ENCODE measurements at places on chromosomes 1 and 21. TPM values are rescaled to one million over a fixed set of nuclear protein-coding genes. Genes with fewer than 3 reads are reported as not detected.

- peaks cover 16% of the 10 kb centered on the region for H3K4me1 ChIP-seq
- DNase-seq: no peak
- H3K27ac ChIP-seq: no peak overlapping the region
- H3K27me3 ChIP-seq: peaks cover 40% of the 10 kb centered on the region
- no peak overlapping the region for H3K4me3 ChIP-seq
Measured at GRCh38 chr1:178543290-178543607, 30.3 kb downstream of the TEX35 start.

DNA sequence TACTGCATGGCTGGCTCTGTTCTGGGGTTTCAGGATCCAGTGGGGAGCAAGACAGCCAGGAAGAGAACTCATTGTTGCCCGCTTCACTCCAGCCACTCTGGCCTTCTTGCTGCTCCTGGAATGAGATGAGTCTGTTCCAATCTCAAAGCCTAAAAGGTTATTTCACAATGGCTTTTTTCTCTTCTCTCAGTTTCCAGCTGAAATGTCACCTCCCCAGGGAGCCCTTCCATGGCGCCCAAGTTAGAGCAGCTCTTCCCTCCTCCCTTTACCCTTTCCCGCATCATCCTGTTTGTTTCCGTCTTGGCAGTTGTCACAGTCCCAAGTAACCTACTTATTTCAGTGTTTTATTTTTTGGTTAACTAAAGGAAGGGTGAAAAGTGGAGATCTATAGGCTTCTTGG is 15.8 kb downstream of the PLA2G2A start:
- peaks cover 39% of the 10 kb centered on the region for H3K27me3 ChIP-seq
- H3K27ac ChIP-seq: no peak overlapping the region
- DNase-seq: no peak
- no peaks in the 10 kb centered on the region for H3K36me3 ChIP-seq
- H3K4me3 ChIP-seq: no peak overlapping the region

Gene TPTE
- total RNA-seq: 0.95 TPM

DNA sequence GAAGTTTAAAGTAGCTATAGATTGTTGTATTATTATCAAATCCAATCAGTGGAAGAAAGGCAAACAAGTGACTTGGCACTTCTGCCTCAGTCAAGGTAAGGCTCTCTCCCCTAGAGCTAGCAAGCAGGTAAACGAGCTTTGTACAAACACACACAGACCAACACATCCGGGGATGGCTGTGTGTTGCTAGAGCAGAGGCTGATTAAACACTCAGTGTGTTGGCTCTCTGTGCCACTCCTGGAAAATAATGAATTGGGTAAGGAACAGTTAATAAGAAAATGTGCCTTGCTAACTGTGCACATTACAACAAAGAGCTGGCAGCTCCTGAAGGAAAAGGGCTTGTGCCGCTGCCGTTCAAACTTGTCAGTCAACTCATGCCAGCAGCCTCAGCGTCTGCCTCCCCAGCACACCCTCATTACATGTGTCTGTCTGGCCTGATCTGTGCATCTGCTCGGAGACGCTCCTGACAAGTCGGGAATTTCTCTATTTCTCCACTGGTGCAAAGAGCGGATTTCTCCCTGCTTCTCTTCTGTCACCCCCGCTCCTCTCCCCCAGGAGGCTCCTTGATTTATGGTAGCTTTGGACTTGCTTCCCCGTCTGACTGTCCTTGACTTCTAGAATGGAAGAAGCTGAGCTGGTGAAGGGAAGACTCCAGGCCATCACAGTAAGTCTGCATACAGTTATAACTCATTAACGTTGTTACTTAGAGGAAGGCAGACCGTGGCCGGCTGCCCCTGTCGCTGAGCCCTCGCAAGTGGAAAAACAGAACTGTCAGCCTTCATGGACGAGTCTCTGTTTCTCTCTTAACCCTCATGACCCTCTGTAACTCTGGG is at the start of gene PALMD:
PALMD (plus strand) TSS at position 415 of the 833 bp plus-strand sequence; CDS start at position 620, 205 bp downstream.
- peak within 1 kb of the TSS; percentile 31 for H3K4me3 ChIP-seq
- peaks cover 38% of the 10 kb centered on the region for H3K4me1 ChIP-seq
- H3K36me3 ChIP-seq: no peaks in the 10 kb centered on the region
- no peaks in the 10 kb centered on the region for H3K27me3 ChIP-seq

DNA sequence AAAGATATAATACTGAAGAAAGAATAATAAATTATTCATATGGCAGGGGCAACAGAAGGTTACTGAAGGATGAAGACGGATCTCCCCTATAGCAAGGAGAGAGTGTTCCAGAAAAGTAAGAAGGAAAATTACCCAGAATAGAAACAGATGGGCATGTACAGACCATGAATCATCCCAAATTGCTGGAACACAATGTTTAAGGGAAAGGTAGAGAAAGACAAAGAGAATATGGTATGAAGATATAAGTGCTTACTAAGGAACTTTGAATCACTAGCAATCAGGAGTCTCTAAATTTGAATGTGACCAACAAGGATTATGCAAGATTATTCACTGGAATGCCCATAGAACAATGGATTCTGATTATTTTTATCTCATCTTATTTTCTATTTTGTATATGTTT is 375.4 kb downstream of the COL11A1 start:
- no peak overlapping the region for H3K4me3 ChIP-seq
- H3K4me1 ChIP-seq: no peaks in the 10 kb centered on the region
- H3K27ac ChIP-seq: no peak overlapping the region
- H3K27me3 ChIP-seq: no peaks in the 10 kb centered on the region
- no peaks in the 10 kb centered on the region for H3K36me3 ChIP-seq

DNA sequence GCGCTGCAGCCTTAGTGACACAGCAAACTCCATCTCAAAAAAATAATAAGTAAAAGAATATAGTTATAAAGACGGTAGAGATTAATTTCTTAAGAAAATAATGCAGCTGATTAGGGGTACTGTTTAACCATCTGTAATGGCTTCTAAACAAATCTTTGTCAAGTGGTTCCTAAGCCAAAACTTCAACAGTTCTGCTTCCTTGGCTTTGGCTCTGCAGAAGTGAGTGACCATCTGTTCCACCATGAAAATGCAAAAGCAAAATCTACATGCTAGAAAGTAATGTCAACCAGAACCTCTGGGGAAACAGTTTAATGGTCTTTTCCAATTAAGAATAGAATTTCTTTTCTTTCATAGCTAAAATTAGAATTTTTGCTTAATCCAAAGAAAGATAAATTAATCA is 8.3 kb upstream of the SH2D5 start:
- DNase-seq: no peak
- H3K27me3 ChIP-seq: no peaks in the 10 kb centered on the region
- no peak overlapping the region for H3K4me3 ChIP-seq
- H3K4me1 ChIP-seq: no peaks in the 10 kb centered on the region
- no peak overlapping the region for H3K27ac ChIP-seq
- peaks cover 87% of the 10 kb centered on the region for H3K36me3 ChIP-seq

- peaks cover 31% of the 10 kb centered on the region for H3K4me1 ChIP-seq
- H3K27me3 ChIP-seq: no peaks in the 10 kb centered on the region
- peak; percentile 71 for DNase-seq
- peaks cover 22% of the 10 kb centered on the region for H3K36me3 ChIP-seq
- peak overlapping the region; percentile 63 for H3K27ac ChIP-seq
- H3K4me3 ChIP-seq: peak overlapping the region; percentile 50
Measured at GRCh38 chr1:154955039-154955717, 721 bp downstream of the PBXIP1 start.

DNA sequence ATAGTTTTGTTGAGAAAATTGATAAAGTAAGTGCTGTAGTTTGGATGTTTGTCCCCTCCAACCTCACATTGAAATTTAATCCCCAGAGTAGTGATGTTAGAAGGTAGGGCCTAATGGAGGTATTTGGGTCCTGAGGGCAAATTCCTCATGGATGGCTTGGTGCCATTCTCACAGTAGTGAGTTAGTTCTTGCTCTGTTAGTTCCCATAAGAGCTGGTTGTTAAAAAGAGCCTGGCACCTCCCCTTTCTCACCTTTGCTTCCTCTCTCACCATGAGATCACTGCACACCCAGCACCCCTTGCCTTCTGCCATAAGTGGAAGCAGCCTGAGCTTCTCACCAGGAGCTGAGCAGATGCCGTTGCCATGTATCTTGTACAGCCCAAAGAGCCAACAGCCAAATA is 354.8 kb upstream of the NFIA start:
- H3K27ac ChIP-seq: no peak overlapping the region
- no peak overlapping the region for H3K4me3 ChIP-seq
- H3K4me1 ChIP-seq: no peaks in the 10 kb centered on the region

Gene SFN
- 3.1 TPM for total RNA-seq

GRCh38 chr1:170864876-170865538 is 70.3 kb upstream of the MROH9 start:
- H3K36me3 ChIP-seq: no peaks in the 10 kb centered on the region
- H3K4me1 ChIP-seq: no peaks in the 10 kb centered on the region
- no peak overlapping the region for H3K27ac ChIP-seq
- H3K4me3 ChIP-seq: no peak overlapping the region
- H3K27me3 ChIP-seq: no peaks in the 10 kb centered on the region

DNA sequence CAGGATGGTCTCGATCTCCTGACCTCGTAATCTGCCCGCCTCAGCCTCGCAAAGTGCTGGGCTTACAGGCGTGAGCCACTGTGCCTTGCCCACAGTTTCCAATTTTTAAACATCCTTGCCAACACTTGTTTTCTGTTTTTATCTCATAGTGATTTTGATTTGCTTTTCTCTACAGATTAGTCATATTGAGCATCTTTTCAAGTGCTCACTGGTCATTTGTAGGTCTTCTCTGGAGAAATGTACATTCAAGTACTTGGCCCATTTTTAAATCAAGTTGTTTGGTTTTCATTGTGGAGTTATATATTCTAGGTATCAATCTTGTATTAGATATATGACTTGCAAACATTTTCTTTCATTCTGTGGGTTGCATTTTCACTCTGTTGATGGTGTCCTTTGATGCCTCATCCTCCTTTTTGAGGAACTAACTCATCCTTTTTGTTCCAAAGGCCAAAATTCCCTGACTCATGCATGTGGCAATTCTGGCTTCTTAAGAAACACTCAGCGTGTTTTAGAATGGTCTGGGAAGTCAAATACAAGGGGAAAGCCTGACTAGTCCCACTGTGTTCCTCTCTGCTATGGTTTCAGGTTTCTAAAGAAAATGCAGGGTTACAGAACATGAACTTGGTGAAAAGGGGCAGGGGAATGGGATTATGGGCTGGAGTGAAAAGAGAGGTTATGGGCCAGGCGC is 37.3 kb downstream of the PTAFR start:
- H3K4me3 ChIP-seq: no peak overlapping the region
- no peaks in the 10 kb centered on the region for H3K4me1 ChIP-seq
- H3K27me3 ChIP-seq: no peaks in the 10 kb centered on the region
- H3K36me3 ChIP-seq: no peaks in the 10 kb centered on the region
- no peak overlapping the region for H3K27ac ChIP-seq
- DNase-seq: no peak

DNA sequence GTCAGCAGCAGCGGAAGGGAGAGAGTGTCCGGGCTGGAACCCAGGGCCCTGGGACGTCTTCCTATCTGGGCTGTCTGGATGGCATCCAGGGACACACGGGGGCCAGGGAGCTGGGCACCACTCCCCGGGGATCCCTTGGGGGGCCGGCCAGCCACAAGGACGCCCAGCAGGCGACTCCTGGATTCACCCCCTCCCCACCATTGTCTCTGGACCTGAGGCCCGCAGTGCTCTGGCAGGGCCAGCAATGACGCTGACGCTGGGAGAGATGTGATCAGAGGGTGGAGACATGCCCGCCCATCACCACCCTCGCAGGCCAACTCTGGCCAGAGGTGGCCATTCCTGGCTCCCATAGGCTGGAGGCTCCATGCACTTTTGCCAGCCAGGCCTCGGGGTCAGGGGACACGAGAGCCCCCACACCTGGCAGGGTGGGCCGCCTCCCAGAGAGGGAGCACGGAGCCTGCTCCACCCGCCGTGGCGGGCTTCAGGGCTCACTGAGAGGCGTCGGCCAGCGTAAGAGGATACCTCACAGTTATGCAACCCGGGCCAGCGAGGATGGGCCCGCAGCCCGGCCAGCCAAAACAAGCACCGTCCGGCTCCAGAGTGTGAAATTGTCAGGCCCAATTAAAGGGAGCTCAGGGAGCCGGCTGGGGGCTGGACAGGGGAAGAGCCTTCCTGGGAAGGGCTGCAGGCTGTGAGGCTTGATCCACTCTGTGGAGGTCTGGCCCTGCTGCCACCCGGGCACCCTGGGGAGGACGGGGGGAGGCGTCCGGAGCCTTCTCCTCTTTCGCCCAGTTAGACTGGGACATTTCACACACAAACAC is 10.3 kb downstream of the ACTRT2 start:
- no peak overlapping the region for H3K27ac ChIP-seq
- H3K36me3 ChIP-seq: no peaks in the 10 kb centered on the region
- no peak overlapping the region for H3K4me3 ChIP-seq
- no peaks in the 10 kb centered on the region for H3K4me1 ChIP-seq
- DNase-seq: no peak
- H3K27me3 ChIP-seq: peaks cover 54% of the 10 kb centered on the region

GRCh38 chr1:201551877-201552731 is 13.2 kb downstream of the NAV1 start:
- no peak overlapping the region for H3K4me3 ChIP-seq
- no peaks in the 10 kb centered on the region for H3K36me3 ChIP-seq
- peaks cover 5% of the 10 kb centered on the region for H3K4me1 ChIP-seq
- H3K27me3 ChIP-seq: peaks cover 6% of the 10 kb centered on the region
- H3K27ac ChIP-seq: peak overlapping the region; percentile 60
- DNase-seq: peak; percentile 61

- H3K27ac ChIP-seq: no peak overlapping the region
- no peaks in the 10 kb centered on the region for H3K4me1 ChIP-seq
- no peak overlapping the region for H3K4me3 ChIP-seq
- H3K27me3 ChIP-seq: no peaks in the 10 kb centered on the region
- no peak for DNase-seq
Measured at GRCh38 chr1:81409262-81409661, 391.5 kb upstream of the ADGRL2 start.

DNA sequence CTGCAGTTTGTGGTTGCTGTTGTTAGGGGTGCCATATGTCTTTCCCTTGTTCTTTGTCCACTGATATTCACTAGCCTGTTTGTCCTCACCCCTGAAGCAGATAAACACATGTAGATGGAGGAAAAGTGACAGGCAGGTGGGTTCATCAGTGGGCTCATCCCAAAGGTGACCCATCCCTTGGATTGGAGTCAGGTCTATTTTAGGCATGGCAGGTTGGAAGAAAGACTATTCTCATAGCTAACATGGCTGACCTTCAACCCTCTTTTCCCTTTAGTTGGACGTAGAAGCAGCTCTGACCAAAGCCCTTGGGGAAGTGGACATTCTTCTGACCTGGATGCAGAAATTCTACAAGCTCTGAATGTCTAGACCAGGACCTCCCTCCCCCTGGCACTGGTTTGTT is 5.5 kb downstream of the IL24 start:
- DNase-seq: no peak
- no peak overlapping the region for H3K27ac ChIP-seq
- H3K27me3 ChIP-seq: peaks cover 53% of the 10 kb centered on the region
- H3K4me1 ChIP-seq: peaks cover 7% of the 10 kb centered on the region
- no peak overlapping the region for H3K4me3 ChIP-seq

Gene HSD3B2
- total RNA-seq: 0.96 TPM

- H3K27ac ChIP-seq: no peak overlapping the region
- DNase-seq: no peak
- no peaks in the 10 kb centered on the region for H3K4me1 ChIP-seq
- H3K36me3 ChIP-seq: no peaks in the 10 kb centered on the region
- H3K4me3 ChIP-seq: no peak overlapping the region
- no peaks in the 10 kb centered on the region for H3K27me3 ChIP-seq
Measured at GRCh38 chr1:198175423-198176170, 18.8 kb downstream of the NEK7 start.

- no peak for DNase-seq
- H3K27ac ChIP-seq: no peak overlapping the region
- no peaks in the 10 kb centered on the region for H3K36me3 ChIP-seq
Measured at GRCh38 chr21:37039411-37040075, 33.0 kb downstream of the RIPPLY3 start.

- peaks cover 3% of the 10 kb centered on the region for H3K4me1 ChIP-seq
- no peaks in the 10 kb centered on the region for H3K36me3 ChIP-seq
- no peak overlapping the region for H3K27ac ChIP-seq
- no peaks in the 10 kb centered on the region for H3K27me3 ChIP-seq
Measured at GRCh38 chr21:33733601-33734000, 91.3 kb downstream of the ITSN1 start.

Measured in K562 (cell line).